ENCODE measurements at places on chromosomes 11 and 22. TPM values are rescaled to one million over a fixed set of nuclear protein-coding genes. Genes with fewer than 3 reads are reported as not detected.

DNA sequence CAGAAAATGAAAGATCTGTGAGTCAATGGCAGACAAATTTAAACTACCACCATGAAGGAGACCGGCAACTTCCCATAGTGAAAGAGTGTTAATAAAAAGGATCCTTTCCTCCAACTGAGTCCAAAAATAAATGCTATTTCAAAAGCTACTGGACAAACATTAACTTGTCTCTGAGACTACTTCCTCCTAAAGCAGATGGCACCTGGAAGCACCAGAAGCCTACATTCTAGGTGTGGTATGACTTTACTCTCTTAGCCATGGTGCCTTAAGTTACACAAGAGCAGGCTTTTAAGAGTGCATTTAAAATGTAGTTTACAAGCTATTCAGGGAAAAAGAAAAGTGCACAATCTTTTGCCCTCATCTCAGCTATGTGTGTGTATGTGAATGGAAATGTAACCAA, 2.5 kb downstream of the ARHGAP32 start:
- DNase-seq, result no peak

GRCh38 chr11:10500757-10501684, 40.0 kb downstream of the RNF141 start:
- DNase-seq, result no peak

- no peak for DNase-seq
Measured at GRCh38 chr22:49505337-49506009, 322.2 kb downstream of the BRD1 start.

- no peak for DNase-seq
Measured at GRCh38 chr11:70819022-70819421, 420.7 kb downstream of the CTTN start.

- DNase-seq, result no peak
Measured at GRCh38 chr11:14144934-14145333, 182.4 kb downstream of the SPON1 start.

GRCh38 chr11:110479108-110480101, 49.7 kb downstream of the FDX1 start:
- DNase-seq, result no peak

GRCh38 chr11:645536-645935, 8.5 kb downstream of the DRD4 start:
- no peak for DNase-seq

- DNase-seq, result no peak
Measured at GRCh38 chr22:49668402-49668801, 159.3 kb downstream of the BRD1 start.

GRCh38 chr11:90329043-90329442, 106.2 kb upstream of the CHORDC1 start:
- DNase-seq, result no peak

GRCh38 chr11:36724742-36725385, 126.8 kb upstream of the RAG2 start:
- DNase-seq, result no peak

DNA sequence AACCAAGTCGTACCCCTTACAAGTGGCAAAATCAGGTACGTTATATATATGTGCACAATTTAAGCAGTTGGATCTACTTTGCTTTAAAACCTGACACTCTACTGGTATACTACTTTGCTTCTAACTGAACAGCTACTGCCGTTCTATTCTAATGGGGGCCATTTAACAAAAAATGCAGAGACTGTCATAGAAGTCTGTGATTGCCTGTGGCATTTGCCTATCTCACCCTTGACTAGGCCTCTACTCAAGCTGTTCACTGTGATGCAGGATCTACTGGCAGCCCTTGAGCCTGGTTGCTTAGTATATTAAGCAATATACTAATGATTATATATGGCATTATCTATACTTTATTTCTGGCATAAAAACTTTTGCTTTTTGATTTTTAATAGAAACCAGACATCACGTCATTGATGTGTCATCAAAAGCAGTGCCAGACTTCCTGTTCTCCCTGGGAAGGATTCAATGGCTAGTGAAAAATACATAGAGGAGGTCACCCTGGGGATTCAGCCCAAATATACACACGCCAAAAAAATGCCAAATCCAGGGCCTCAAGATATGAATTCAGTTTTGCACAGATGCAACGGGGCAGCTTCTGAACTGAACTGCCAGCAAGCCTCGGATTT, 40.0 kb upstream of the FIBIN start:
- DNase-seq, result no peak

DNA sequence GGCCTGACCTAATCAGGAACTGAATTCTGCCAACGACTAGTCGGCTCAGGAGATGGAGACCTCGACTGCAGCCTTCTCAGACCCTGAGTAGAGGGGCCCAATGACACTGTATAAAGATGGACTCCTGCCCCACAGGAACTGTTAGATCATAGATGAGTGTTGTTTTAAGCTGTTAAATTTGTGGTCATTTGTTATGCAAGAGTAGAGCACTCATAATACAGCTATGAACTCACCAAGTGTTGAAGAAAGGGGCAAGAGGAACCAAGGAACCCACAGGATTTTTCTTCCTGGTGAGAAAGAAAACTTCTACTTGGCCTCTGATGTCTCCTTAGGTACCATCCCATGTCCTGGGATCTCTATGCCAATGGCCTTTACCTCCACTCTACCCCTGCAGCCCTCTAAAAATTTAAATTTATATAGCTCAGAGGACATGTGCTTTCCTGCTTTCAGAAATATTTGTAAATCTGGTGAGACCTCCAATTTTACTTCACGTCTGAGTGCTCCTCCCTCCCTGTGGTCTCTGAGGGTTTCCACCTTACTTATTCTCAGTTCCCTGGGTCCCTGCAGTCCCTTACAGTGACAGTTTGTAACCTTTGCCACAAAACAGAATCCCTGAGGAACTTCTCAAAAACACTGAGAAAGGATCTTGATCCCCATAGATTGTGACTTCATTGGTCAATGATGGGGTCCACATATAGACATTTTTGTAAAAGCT, 256.3 kb upstream of the ARHGAP20 start:
- DNase-seq, result no peak

DNA sequence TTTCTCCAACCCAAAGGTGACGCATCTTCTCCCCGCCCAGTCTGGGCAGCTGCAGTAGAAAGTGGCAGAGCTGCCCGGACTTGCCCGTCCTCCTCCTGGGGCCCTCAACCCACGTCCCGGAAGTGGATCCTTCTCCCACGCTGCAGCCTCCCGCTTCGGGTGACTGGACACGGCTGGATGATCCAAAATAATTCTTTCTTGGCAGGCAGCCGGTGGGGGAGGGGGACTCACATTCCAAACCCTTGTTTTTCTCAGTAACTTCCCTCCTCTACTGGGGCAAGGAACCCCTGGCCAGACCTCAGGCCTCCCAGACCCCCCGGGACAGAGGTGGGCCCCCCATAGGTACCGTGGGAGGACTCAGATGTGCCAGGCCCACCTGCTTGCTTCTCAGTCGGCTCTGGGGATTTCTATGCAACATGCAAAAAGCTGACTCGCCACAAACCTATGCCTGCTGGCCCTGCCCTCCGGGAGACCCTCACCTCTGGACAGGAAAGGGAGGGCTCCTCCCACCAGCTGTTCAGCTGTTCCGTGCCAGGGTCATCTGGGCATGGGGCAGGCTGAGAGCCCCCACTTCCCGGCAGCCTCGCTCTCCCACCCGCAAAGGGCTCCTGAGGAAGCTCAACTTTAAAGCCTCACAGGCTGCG, 1.4 kb downstream of the PLXNB2 start:
- DNase-seq, result peak; percentile 85

DNA sequence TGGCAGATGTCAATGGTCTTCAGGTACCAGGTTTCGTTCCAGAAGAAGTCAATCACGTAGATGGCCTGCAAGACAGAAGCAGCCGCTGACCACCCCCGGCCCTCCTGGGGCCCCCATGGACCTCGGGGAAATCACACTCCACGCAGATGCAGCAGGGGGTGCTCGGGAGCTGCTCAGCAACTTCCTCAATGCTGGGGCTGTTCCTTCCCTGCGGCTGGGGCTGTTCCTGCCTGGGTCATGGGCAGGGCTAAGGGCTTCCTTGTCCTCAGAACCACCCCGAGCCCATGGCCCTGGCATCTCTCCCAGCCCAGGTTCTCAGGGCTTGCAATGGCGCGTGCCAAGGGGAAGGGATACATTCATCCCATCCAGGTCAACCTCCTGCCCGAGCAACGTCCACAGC, 10.3 kb downstream of the DHCR7 start:
- DNase-seq, result no peak

GRCh38 chr11:1281974-1282365, 27.5 kb downstream of the TOLLIP start:
- no peak for DNase-seq

DNA sequence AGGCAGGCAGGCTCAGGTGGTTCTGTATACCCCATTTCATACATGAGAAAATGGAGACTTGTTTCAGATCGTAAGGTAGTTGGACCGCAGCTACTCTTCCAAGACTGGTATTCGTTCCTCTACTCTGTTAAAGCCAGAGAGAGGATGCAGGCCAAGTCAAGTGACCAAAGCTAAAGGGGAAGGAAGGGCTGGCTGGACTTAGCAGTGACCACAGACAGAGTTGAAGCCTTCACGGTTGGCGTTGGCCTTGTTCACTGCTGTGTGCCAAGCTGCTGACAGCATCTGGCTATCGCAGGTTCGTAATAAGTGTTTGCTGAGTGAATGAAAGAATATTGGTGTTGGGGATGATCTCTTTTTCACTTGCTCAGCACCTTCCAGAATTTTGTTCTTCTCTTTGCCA, 64.2 kb downstream of the PTPRJ start:
- no peak for DNase-seq

GRCh38 chr11:86149792-86150191, 80.9 kb upstream of the PICALM start:
- no peak for DNase-seq

DNA sequence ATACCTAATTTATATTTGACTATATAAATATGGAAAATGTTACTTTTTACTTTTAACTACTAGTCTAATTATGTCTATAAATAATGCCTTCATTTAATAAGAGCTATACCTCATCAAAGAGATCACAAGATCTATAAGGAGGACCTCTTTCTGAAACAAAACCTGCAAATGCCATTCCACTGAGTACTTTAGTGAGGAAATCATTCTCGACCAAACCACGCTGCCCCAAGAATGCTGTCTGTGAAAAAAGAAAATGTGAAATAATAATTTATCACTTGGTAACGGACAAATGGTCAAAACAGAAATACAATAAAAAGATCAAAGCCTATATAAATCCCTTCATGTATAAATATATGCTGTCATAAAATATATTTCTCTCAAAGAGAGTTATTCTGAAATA, 301.7 kb downstream of the SBF2 start:
- DNase-seq, result no peak

DNA sequence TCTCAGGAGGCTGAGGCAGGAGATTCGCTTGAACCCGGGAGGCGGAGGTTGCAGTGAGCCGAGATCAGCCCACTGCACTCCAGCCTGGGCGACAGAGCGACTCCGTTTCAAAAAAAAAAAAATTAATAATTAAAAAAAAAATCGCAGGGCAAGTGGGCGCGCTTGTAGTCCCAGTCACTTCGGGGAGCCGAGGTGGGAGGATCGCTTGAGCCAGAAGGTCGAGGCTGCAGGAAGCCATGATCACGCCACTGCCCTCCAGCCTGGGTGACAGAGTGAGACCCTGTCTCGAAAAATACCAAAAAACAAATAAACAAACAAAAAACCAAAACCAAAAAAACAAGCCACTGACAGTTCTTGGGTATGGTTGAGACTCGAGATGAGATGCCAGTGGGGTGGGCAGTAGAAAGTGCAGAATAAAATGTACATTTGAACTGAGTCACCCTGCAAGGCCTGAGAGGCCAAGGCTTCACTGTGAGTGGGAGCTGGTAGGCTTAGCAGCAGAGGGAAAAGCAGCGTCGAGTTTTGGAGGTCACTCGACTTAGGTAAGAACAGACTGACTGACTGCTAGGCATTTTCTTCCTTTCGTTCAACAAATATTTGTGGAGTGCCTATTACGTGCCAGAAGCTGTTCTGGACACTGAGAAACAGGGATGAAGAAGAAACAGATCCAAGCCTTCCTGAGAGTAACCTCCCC, 635 bp upstream of the LDHA start:
- DNase-seq, result peak; percentile 24

- no peak for DNase-seq
Measured at GRCh38 chr22:33666279-33666960, 253.9 kb downstream of the LARGE1 start.

TCN1 gene
- 0.47 TPM for polyA plus RNA-seq

MUC5AC gene
- polyA plus RNA-seq, result 0.18 TPM

C22orf31 gene
- not detected for polyA plus RNA-seq

PLEKHA7 gene
- polyA plus RNA-seq, result 12.8 TPM

SPDYC gene
- polyA plus RNA-seq, result not detected

PISD gene
- 17.4 TPM for polyA plus RNA-seq

TMPRSS4 gene
- polyA plus RNA-seq, result not detected

SF3B2 gene
- 169 TPM for polyA plus RNA-seq

PICK1 gene
- 16.0 TPM for polyA plus RNA-seq

TPCN2 gene
- 9.1 TPM for polyA plus RNA-seq

PKNOX2 gene
- polyA plus RNA-seq, result not detected

GAL3ST3 gene
- polyA plus RNA-seq, result not detected

RPS19BP1 gene
- polyA plus RNA-seq, result 71.8 TPM

FOLR3 gene
- polyA plus RNA-seq, result not detected

Measured in A549 (cell line).